ENCODE measurements at places on chromosomes 6 and 20.

DNA sequence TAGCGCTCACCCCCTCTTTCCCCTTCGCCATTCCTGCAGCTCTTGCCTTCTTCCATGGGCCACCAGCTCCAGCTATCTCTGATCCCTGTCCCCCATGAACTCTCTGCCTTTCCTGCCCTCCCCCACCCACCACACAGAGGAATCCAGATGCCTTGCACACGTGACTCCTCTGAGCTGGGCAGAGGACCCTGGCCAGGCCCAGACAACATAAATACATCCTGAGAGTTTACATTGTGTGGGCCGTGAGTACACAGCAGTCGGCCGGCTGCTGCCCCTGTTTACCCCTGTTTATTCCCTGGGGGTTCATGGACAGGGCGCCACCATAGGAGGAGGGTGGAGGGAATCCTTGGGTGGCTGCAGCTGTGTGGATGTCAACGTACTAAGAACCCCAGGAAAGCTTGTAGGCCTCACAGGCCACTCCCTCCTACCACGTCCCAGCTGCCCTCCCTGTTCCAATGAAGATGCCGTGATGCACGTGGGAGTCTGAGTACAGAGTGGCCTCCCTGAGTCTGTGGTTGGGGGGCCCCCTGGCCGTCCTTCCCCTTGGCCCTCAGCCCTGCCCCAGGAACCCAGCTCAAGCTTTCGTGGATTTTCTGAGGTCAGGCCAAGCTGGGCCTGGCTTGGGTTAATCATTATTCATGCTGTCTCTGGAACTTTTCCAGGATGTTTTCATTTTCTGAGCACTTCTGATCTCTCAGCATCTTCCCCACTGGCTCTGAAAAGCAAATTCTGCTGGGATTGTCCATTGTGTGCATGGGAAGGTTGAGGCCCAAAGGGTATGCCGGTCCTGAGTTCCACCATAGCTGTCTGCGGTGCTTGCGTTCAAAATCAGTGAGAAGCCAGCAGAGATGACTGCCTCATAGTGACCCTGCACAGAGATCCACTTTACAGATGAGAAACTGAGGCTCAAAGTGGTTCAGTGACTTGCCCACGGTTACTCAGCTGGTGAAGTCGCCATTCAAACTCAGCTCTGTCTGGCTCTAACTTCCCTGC is 136.3 kb downstream of the MRPL14 start:
- no peaks in the 10 kb centered on the region for H3K36me3 ChIP-seq
- H3K27me3 ChIP-seq = no peaks in the 10 kb centered on the region
- DNase-seq = no peak
- H3K4me3 ChIP-seq = no peak overlapping the region
- H3K27ac ChIP-seq = no peak overlapping the region

GRCh38 chr20:57999465-58000111 is 228.9 kb downstream of the ANKRD60 start:
- no peaks in the 10 kb centered on the region for H3K36me3 ChIP-seq
- H3K4me3 ChIP-seq = no peak overlapping the region
- peak overlapping the region; percentile 37 for H3K27ac ChIP-seq
- no peak for DNase-seq
- H3K27me3 ChIP-seq = no peaks in the 10 kb centered on the region
- H3K4me1 ChIP-seq = peaks cover 10% of the 10 kb centered on the region

GRCh38 chr20:21575167-21575566 is 61.3 kb upstream of the NKX2-2 start:
- H3K27me3 ChIP-seq = no peaks in the 10 kb centered on the region
- no peak overlapping the region for H3K27ac ChIP-seq
- H3K4me1 ChIP-seq = no peaks in the 10 kb centered on the region
- H3K4me3 ChIP-seq = no peak overlapping the region
- no peak for DNase-seq
- no peaks in the 10 kb centered on the region for H3K36me3 ChIP-seq

- H3K27me3 ChIP-seq = no peaks in the 10 kb centered on the region
- no peak overlapping the region for H3K27ac ChIP-seq
- no peaks in the 10 kb centered on the region for H3K4me1 ChIP-seq
- DNase-seq = no peak
- H3K4me3 ChIP-seq = no peak overlapping the region
Observed at GRCh38 chr6:5093231-5094015, 8.3 kb downstream of the PPP1R3G start.

GRCh38 chr6:37368961-37369320 is 15.2 kb downstream of the RNF8 start:
- no peak overlapping the region for H3K27ac ChIP-seq
- H3K36me3 ChIP-seq = no peaks in the 10 kb centered on the region
- H3K4me1 ChIP-seq = peaks cover 3% of the 10 kb centered on the region
- H3K4me3 ChIP-seq = no peak overlapping the region

DNA sequence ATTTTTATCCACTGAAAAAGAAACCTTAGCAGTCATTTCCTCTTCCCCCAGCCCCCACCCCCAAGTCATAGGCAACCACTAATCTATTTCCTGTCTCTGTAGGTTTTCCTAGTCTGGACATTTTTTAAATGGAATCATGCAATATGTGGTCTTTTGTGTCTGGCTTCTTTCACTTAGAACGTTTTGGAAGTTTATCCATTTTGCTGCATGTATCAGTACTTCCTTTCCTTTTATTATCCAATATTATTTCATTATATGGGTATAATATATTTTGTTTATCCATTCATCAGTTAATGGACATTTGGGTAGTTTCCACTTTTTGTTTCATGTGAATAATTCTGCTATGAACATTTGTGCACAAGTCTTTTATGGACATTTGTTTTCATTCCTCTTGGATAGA is 99.3 kb upstream of the BMP5 start:
- H3K36me3 ChIP-seq = no peaks in the 10 kb centered on the region
- no peaks in the 10 kb centered on the region for H3K4me1 ChIP-seq
- H3K27me3 ChIP-seq = no peaks in the 10 kb centered on the region
- H3K4me3 ChIP-seq = no peak overlapping the region

DNA sequence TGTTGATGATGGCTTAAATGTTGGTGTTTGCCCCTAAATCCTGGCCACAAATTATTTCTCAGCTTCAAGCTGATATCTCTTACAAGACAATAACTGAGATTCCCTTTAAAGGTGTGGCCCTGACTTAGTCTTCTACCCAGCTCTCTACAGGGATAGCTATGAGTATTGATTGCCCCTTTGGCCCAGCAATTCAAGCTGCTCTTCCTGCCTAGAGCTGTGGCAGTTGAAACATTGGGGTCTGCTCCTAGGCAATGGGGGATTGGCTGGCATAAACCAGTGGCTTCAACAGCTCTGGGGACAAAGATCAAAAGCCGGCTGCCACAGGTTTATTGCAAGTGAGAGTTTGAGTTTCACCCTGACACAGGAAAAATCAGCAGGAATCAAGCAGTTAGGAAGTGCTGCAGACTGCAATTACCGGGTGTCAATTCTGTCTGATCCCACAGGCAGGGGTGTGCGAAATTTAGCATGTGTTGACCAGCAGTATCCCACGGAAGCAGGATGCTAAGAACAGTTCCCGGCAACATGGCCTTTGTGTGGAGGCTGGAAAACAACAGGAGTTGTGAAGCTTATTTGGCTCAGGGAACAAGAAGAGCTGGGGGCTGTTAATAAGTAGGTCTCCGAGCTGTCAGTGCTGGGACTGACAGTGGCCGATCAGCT is 66.2 kb upstream of the IYD start:
- H3K27ac ChIP-seq = no peak overlapping the region
- no peaks in the 10 kb centered on the region for H3K36me3 ChIP-seq
- no peaks in the 10 kb centered on the region for H3K27me3 ChIP-seq
- no peaks in the 10 kb centered on the region for H3K4me1 ChIP-seq

GRCh38 chr20:63628246-63628975 is 1.5 kb upstream of the GMEB2 start:
- H3K4me1 ChIP-seq = peaks cover 15% of the 10 kb centered on the region
- no peaks in the 10 kb centered on the region for H3K27me3 ChIP-seq
- peak overlapping the region; percentile 86 for H3K4me3 ChIP-seq
- DNase-seq = peak; percentile 76
- H3K27ac ChIP-seq = peak overlapping the region; percentile 95
- H3K36me3 ChIP-seq = no peaks in the 10 kb centered on the region

- no peaks in the 10 kb centered on the region for H3K36me3 ChIP-seq
- no peak overlapping the region for H3K27ac ChIP-seq
- no peak for DNase-seq
- no peaks in the 10 kb centered on the region for H3K4me1 ChIP-seq
- H3K27me3 ChIP-seq = no peaks in the 10 kb centered on the region
Observed at GRCh38 chr6:129908858-129909257, 47.7 kb upstream of the TMEM244 start.

DNA sequence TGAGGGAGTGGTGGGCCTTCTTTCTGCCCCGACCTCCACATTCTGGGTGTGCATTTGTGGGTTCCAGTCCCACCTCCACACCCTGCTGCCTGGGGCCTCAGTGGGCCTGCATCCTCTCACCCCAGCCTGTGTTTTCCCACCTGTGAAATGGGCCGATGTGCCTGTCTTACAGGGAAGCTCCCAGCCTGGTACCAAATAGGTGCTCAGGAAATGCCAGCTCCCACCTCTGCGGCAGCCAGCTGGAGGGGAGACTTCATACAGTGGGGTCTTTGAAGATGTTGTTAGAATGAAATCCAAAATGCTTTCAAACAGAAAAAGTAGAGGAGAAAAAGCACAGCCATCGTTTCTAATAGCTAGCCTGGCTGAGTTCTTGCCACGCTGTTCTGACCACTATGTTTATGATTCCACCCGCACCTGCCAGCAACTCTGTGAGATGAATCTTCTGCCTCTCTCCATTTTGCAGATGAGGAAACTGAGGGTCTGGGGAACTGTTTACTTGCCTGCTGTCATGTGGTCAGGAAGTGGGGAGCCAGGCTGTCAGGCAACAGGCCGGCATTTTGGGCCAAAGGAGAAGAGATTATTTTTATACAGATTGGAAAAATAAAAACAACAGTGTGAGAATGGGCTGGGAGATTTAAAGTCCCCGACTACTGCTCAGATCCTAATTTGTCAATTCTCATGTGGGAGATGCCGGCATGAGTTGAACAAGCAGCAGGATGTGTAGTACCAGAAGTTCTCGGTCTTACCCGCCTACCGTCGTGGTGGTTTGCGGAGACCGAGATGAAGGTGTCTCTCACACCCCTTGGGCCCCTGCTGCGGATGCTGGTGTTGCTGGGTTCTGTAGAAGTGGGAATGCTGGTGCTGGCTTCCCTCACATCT is 4.6 kb downstream of the TMEM181 start:
- H3K4me1 ChIP-seq = peaks cover 27% of the 10 kb centered on the region
- DNase-seq = peak; percentile 13
- no peak overlapping the region for H3K4me3 ChIP-seq
- no peaks in the 10 kb centered on the region for H3K36me3 ChIP-seq
- H3K27ac ChIP-seq = no peak overlapping the region

DNA sequence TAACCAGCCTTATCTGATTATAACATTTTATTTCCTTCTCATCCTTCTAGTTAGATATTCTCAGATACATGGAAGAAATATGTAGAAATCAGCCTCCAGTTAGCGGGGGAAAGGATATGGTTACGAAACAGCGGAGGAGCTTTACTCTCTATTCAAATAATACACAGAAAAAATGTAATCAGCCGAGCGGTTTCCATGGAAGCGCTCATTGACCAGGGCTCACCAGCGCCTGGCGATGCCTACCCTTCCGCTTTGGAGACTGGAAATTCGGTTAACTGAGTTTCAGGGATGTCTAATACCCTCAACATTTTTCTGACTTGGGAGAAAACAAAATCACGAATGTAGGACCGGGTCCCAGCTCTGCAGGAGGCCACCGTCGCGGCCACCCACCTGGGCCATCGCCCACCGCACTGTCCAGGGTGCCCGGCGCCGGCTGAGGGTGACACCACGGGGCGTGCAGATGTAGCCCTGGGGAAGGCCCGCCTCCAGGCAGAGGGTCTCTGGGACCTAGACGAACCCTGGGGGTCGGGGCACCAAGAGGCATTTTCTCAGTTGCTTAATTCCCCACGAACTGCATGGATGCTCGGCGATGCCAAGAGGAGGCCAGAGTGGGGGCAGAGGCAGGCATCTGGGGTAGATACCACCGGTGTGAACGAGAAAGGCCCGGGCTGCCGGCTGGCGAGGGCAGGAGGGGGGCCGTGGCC is 1.7 kb downstream of the PRR18 start:
- no peak overlapping the region for H3K4me3 ChIP-seq
- H3K27me3 ChIP-seq = peaks cover 40% of the 10 kb centered on the region
- H3K36me3 ChIP-seq = no peaks in the 10 kb centered on the region

DNA sequence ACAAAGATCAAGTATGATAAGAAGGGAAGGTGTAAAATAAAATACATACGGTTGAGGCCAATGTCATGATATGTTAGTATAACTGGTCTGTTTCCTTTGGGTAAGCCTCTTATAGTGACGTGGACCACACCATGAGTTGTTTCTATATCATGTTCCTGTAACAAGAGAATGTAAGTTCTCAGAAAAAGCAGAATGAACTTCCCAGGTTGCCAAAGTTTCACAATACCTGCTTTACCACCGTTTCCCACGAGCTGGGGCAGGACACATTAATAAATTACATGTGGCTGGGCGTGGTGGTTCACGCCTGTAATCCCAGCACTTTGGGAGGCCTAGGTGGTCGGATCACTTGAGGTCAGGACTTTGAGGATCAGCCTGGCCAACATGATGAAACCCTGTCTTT is 42.6 kb upstream of the SLA2 start:
- H3K36me3 ChIP-seq = no peaks in the 10 kb centered on the region
- H3K4me1 ChIP-seq = no peaks in the 10 kb centered on the region
- no peak overlapping the region for H3K27ac ChIP-seq
- no peak overlapping the region for H3K4me3 ChIP-seq
- no peaks in the 10 kb centered on the region for H3K27me3 ChIP-seq
- DNase-seq = no peak

- DNase-seq = no peak
- no peaks in the 10 kb centered on the region for H3K4me1 ChIP-seq
- no peak overlapping the region for H3K4me3 ChIP-seq
- H3K36me3 ChIP-seq = no peaks in the 10 kb centered on the region
Observed at GRCh38 chr6:151805286-151805840, 2.1 kb upstream of the ESR1 start.

GRCh38 chr6:132192631-132193030 is 208.6 kb downstream of the MOXD1 start:
- H3K27ac ChIP-seq = no peak overlapping the region
- H3K36me3 ChIP-seq = no peaks in the 10 kb centered on the region
- no peaks in the 10 kb centered on the region for H3K4me1 ChIP-seq
- no peaks in the 10 kb centered on the region for H3K27me3 ChIP-seq
- no peak overlapping the region for H3K4me3 ChIP-seq

DNA sequence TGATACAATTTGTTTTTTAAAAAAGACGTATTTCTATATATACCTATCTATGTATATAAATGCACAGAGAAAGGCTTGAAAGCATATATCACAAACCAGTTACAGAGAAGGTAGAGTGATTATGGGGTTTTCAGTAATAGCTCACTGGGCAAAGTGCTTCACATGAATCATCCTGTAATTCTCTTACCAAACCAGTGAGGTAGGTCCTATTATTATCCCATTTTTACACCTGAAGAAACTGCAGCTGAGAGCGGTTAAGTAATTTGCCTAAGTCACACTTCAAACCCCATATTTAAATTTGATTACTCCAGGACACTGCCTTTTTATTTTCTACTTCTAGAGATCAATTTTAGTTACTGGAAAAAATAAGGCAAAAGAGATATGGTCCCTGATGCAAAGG is 4.4 kb downstream of the GSS start:
- peaks cover 15% of the 10 kb centered on the region for H3K4me1 ChIP-seq
- H3K27me3 ChIP-seq = no peaks in the 10 kb centered on the region
- DNase-seq = no peak
- H3K27ac ChIP-seq = no peak overlapping the region
- H3K36me3 ChIP-seq = no peaks in the 10 kb centered on the region

- H3K36me3 ChIP-seq = no peaks in the 10 kb centered on the region
- H3K4me3 ChIP-seq = no peak overlapping the region
- DNase-seq = no peak
- no peaks in the 10 kb centered on the region for H3K4me1 ChIP-seq
Observed at GRCh38 chr6:37725957-37726356, 28.3 kb upstream of the MDGA1 start.

- no peaks in the 10 kb centered on the region for H3K36me3 ChIP-seq
- H3K27ac ChIP-seq = no peak overlapping the region
- peak; percentile 68 for DNase-seq
- H3K4me3 ChIP-seq = no peak overlapping the region
- peaks cover under 1% of the 10 kb centered on the region for H3K4me1 ChIP-seq
Observed at GRCh38 chr6:33702345-33702977, 9.0 kb downstream of the UQCC2 start.
